ENCODE measurements at places on chromosomes 7 and 10.

- no peak for DNase-seq
Observed at GRCh38 chr7:79968077-79968648, 166.5 kb upstream of the GNAI1 start.

- DNase-seq, result no peak
Observed at GRCh38 chr7:31783221-31783620, 96.2 kb downstream of the PPP1R17 start.

DNA sequence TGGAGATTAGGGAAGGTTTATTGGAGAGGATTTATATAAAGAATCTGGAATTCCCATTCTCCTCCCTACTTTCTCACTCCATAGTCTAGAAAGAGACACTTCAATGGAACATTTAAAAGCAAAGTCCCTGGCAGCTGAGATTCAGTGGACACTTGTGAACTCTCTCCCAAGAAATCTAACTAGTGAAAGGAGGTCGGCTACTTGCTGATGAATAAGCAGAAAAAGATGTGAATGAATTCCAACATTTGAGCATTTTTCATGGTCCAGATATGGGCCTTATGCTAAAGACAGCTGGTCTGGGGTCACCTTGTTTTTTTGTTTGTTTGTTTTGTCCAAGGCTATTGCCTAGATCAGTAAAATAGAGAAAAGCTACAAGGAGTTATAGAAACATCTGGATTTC lies 141.1 kb upstream of the LRRTM3 start:
- no peak for DNase-seq

- no peak for DNase-seq
Observed at GRCh38 chr7:99258501-99258900, 14.1 kb upstream of the MYH16 start.

GRCh38 chr7:92699966-92700514 lies 109.8 kb upstream of the FAM133B start:
- no peak for DNase-seq

DNA sequence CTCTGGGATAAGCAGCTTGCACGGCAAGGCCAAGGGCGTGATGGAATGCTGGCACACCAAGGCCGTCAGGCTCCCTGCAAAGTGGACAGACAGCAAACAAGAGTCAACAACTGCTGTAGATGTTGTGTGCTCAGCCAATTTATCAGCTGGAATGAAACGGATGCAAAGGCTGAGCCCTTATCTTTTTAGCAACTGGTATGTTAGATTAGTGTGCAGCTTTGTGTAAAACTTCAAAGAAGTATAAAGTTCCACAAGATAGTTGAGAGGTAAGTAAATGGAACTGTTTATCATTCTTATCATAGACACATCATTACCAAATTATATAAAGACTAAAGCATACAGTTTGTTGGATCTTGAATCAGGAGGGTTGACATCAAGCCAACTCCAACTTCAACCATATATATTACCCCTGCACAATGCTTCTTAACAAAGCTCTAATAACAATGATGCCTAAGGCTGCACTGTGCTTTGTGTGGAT lies 289.0 kb downstream of the TNS3 start:
- no peak for DNase-seq
